ENCODE measurements at places on chromosomes 7 and 10.

GRCh38 chr7:26599982-26600381 lies 264.4 kb downstream of the SKAP2 start:
- DNase-seq = no peak

DNA sequence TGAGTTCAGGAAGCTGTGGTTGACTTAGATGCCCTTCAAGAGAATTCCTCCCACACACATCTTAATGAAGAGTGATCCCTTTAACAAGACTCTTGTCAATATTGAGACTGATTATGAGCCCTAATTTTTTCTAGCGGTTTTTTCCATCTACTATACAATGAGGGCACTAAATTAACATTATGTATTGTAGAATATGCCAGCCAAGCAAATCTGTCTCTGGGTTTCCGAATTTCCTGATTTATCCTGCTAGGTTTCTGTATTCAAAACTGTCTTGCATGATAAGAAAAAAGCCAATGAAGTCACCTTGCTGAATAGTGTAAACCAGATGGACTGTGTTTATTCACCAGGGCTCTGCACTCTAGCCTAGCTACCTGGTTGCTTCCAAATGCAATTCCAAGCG lies 224.2 kb upstream of the KMT2E start:
- no peak for DNase-seq

- no peak for DNase-seq
Measured at GRCh38 chr10:53006663-53007526, 234.3 kb upstream of the MBL2 start.

- no peak for DNase-seq
Measured at GRCh38 chr10:13140627-13141190, 20.6 kb upstream of the MCM10 start.

- peak; percentile 0 for DNase-seq
Measured at GRCh38 chr10:110993024-110993693, 73.8 kb downstream of the SHOC2 start.

GRCh38 chr7:27484451-27484850 lies 178.2 kb downstream of the HIBADH start:
- no peak for DNase-seq

GRCh38 chr10:110714356-110714755 lies 70.2 kb downstream of the RBM20 start:
- no peak for DNase-seq

DNA sequence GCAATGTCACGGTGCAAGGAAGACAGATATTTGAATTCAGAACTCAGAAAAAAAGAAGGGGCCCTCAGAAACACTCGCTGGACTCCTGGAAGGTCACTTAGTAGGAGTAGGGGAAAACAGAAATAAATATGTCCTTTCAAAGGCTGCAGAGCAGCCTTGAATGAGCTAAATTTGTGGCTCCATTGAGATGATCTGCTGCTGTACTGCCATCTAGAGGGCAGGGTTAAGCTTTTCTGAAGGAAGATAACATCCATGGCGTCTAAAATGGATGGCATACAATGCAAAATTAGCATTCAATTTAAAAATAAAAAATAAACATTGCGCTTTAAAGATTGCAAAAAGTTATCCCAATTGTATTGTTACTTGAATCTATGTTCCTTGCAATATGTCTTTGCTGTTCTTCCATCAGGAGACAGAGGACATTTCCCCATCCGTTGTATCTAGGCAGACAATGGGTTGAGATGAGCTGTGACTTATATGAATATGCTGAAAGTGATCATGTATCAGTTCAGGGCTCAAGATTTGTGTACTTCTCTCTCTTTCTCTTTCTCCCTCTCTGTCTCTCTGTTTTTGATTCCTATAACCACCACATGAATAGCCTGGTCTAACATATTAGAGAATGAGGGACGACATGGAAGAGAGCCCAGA lies 642.2 kb downstream of the SH2D4B start:
- no peak for DNase-seq

DNA sequence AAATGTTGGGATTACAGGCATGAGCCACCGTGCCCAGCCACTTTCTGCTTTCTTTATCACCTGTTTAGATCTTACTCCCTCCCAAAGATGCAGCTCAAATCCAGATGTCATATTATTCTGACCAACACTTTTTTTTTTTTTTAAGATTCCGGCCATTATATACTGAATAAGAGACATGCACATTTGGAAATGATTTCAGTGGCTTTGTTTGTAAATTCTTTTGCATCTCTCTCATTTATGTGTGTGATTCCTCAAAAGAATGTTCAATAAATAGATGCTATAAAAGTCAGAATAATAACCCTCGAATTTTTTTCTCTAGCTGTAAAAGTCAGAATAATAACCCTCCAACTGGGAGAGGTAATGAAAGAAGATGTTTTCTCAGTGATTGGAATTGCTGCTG lies 25.4 kb downstream of the HECW1 start:
- DNase-seq = no peak

Data from stimulated activated CD4-positive, alpha-beta T cell treated with anti-CD3 and anti-CD28 coated beads, Interleukin-2, amount 100 ng/mL, for 4 hours (primary cell).